Activated T-cell treated with anti-CD3 and anti-CD28 coated beads for 4 hours (primary cell): ENCODE measurements at places on chromosomes 11 and 22.
A peak's percentile ranks its signal among the peaks of the same experiment; 100 is the strongest.

- DNase-seq = no peak
Measured at GRCh38 chr11:44116234-44116830, 20.9 kb downstream of the EXT2 start.

GRCh38 chr11:102666331-102666957, 39.1 kb downstream of the MMP27 start:
- no peak for DNase-seq

DNA sequence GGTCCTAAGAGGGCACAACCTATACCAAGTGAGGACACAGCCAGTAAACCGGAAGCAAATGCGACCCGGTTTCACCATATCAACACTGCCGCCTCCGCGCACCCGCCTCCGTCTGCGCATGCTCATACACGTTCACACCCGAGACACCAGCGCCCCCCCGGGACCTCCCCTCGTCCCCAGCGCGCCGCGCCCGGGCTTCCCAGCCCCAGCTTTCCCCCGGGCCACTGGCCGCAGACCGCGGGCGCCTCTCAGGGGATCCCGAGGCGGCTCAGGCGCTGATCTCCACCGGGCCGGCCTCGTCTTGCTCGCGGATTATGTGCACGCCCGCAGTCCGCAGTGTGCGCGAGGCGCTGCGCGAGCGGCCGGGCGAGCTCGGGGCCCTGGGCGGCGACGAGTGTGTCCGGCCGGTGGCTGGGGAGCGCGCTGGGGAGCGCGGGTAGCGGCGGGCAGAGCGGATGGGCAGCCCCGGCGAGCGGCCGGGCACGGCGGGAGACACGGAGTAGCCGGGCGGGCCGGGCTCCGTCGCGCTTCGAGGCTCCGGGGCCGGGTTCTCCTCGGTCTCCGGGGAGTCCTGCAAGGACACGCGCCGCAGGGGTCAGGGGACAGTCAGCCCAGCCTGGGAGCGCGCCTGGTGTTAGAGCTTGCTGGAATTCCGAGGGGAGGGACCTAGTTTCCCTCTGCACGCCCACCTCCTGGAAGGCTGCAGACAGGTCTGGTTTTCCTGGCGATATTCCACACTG, 2.0 kb downstream of the HEPN1 start:
- DNase-seq = peak; percentile 76

GRCh38 chr11:12723421-12724300, 49.4 kb downstream of the TEAD1 start:
- no peak for DNase-seq

DNA sequence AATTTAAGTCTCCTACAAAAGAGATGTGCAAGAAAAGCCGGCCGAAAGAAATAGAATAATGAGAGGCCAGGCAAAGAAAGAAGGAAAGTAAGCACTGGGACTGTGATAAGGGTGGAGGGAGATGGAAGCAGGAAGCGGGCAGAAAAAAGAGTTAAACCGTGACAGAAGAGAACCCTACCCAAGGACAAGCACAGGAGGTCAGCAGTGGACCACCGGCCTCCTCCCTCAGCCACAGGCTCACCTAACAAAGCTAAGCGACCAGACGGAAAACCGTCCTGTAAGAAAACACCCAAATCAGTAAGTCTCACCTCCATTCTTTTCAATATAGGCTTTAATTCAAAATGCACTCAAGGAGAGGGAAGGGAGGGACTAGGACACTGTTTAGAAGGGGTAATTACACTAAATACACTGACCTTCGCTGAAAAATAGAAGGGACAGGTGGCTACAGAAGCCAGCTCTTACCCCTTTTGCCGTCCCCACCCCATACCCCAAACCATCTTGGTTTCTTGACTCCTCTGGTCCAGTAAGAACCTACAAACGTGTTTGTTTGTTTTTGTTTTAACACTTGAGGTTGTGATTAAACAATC, 1.9 kb downstream of the FAM181B start:
- no peak for DNase-seq
